ENCODE measurements at places on chromosomes 4 and X. TPM values are rescaled to one million over a fixed set of nuclear protein-coding genes. Genes with fewer than 3 reads are reported as not detected.

DNA sequence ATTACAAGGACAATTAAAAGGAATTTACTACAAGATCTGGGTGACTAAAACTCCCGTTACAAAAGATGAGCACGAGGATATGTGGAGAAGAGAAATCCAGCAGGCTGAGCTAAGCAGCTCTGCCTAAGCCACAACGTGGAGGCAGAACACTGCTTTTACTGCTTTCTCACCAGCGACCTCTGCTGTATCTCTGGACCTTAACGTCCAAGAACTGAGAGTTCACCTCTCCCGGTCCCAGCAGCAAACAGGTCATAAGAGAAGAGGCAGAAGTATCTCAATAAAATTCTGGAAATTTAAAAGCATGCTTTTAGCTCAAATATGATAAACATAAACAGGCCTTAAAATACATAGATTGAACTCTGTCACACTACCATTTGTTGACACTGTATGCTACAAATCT is 81.0 kb downstream of the ADGRA3 start:
- DNase-seq, result no peak

GRCh38 chrX:107014936-107015335 is 14.9 kb upstream of the MORC4 start:
- no peak for DNase-seq

- no peak for DNase-seq
Measured at GRCh38 chrX:57596516-57596915, 4.7 kb downstream of the ZXDB start.

GRCh38 chr4:73816814-73817213 is 19.7 kb upstream of the CXCL6 start:
- DNase-seq, result no peak

- no peak for DNase-seq
Measured at GRCh38 chr4:57865264-57865663, 755.1 kb upstream of the IGFBP7 start.

DNA sequence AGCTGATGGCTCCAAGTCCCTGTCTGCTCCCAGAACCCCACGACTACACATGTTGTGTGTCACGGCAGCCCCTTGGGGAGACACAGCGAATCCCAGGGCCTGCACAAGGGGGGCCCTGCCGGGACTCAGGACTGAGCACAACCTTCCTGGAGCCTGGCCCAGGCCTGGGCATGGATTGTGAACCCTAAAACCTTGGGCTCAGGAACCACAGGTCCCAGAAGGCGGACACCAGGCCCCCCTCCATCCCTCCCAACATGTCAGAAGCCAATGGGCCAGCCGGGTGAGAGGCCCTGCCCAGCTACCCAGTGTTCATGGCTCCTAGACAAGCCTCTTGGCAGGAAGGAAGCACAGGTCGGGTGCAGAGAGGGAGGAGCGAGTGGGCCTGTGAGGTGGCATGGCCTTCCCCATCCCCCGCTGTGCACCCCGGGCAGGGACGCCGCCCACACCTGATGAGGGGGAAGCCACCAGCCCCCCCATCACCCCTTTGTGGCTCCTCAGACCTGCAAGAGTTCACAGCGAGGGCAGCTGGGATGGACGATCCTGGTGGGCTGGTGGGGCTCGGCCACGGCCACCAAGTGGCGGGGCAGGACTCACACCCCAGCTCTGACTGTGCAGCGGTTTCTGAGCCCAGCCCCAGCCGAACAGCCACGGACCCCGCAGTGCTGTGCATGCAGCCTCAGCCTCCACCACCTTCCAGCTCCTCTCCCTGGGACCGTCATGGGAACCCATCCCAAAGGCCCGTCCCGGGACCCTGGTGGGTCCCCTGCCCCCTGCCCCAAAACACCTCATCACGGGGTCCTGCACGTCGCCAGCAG is 3.7 kb downstream of the PDE6B start:
- no peak for DNase-seq

- DNase-seq, result no peak
Measured at GRCh38 chrX:151398346-151398745, 1.3 kb downstream of the VMA21 start.

- DNase-seq, result no peak
Measured at GRCh38 chr4:85701861-85702321, 226.9 kb downstream of the ARHGAP24 start.

DNA sequence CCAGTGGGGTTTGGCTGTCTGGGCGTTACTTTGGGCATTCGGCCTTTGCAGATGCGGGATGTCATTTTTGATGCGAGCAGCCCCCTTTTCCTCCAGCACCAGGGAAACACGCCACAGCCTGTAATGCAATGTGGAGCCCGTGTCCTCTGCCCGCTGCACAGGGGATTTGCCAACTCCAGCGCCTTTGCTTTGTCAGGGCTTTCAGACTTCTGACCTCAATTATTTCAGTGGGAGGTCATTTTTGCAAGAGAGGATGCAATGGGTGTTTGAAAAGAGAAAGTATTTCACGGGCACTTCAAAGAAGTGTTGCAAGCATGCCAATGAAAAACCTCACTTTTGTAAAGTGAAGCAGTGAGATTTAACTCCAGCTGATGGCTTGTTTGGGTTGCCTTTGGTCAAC is 11.5 kb downstream of the CLCN4 start:
- DNase-seq, result no peak

Gene NEIL3
- 9.9 TPM for total RNA-seq

Gene SLC38A5
- 188 TPM for total RNA-seq

Data from CD8-positive, alpha-beta memory T cell (primary cell).